Stimulated activated CD4-positive, alpha-beta T cell treated with anti-CD3 and anti-CD28 coated beads, Interleukin-2, amount 100 ng/mL, for 24 hours (primary cell): ENCODE measurements at places on chromosomes 12 and 14.

DNA sequence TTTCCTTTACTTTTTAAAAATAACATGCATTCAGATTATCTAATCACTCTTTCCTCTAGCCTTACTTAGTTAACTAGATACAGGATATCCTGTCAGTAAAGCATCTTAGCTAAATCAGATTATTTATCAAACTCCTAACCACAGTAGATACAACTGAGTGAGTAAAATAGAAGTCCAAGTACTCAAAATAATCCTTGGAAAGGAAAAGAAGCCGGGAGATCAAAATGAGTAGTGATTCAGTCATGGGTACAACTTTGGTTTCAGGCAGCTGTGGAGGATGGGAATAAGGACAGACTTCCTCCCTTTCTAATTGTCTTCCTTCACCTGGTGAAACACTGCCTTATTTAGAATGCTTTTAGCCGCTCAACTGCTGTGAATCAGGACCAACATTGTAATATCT lies 29.4 kb downstream of the GNG2 start:
- DNase-seq, result no peak

DNA sequence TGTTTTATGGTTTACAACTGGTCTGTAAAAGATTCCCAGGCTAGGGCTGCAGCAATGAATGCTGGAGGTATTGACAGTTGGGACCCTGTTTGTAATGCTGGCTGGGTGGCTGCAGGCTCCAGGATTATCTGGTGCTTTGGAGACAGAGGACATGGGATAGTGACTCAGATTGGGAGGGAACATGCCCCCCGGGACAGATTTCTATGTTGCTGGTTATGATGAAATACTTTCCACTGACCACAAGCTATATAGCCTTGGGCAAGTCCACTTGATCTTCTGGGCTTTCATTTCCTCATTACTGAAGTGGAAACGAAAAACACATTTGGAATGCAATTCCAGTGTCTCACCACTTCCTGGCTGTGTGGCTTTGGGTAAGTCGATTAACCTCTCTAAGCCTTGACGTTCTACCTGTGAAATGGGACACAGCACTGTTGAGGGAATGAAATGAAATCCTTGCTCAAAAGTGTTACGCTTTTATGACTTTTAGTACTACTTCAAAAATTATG lies 6.3 kb upstream of the TPCN1 start:
- DNase-seq, result no peak

DNA sequence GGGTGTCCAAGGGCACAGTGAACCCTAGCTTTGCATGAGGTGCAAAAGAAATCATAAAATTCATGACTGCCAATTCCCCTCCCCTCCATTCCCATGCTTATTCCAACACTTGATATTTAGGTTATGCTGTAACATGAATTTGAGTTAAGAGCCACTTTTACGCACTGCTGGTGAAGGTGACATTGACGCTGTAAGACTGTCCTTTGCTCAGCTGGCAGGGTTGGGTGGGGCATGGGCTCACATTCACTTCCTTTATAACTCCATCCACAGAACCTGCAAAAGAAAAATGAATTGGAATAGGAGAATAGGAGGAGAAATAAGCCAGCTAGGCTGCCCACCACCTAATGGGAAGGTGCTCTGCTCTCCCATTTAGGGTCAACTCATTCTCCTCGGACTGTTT lies 6.9 kb downstream of the NPC2 start:
- no peak for DNase-seq

DNA sequence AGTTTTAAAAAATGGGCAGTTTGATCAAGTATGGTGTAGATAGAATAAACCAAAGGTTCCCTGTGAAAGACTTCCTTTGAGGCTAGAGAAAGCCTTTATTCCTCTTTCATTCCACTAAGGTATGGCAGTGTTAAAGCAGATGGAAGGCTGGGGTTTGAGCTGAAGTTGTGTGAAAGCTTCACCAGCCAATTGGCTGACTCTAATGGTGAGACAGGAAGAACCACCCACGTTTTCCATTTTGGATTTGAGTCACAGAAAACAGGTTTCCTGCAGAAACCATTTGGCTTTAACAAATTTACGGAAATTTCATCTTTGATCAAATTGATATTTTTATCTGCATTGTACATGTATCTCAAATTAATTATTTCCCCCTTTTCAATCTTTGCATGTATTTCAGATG lies 455.0 kb downstream of the PCNX1 start:
- no peak for DNase-seq

DNA sequence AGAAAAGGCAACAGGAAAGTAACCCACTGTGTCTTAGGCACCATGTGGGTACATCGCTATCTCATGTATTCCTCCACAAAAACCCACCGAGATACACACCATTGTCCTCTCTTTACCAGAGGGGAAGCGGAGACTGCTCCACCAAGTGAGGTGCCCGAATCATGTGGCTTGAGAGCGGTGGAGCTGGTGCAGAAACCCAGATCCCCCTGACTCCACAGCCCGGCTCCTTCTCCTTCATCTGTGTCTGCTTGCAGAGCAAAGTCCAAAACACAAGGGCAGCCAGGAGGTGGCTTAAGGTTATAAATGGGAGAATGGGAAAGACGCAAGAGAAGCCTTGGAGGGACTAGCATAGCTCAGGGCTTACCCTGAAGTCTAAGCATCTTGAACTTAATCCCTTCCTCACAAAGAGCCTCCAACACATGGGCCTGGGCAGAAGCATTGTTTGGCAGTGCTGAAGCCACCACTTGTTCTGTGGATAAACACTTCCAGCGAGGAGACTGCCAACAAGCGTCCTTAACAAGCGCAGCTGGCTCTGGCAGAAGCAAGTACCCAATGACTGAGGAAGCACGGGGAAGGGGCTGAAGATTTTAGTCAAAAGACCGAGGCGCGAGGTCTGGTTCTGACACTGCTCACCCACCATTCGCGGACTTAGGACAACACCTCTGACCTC lies 83.0 kb downstream of the TTC7B start:
- DNase-seq, result no peak

- DNase-seq, result no peak
Measured at GRCh38 chr14:103151270-103151945, 28.1 kb downstream of the TNFAIP2 start.
